ENCODE measurements at places on chromosomes 2 and 18.

GRCh38 chr2:11467129-11467649 is 1.2 kb upstream of the E2F6 start:
- no peaks in the 10 kb centered on the region for H3K27me3 ChIP-seq
- no peak for DNase-seq
- H3K36me3 ChIP-seq, result peaks cover 4% of the 10 kb centered on the region
- peaks cover 23% of the 10 kb centered on the region for H3K4me1 ChIP-seq

GRCh38 chr18:53551868-53552426 is 672.5 kb downstream of the MBD2 start:
- H3K27ac ChIP-seq, result no peak overlapping the region
- H3K4me3 ChIP-seq, result no peak overlapping the region
- no peaks in the 10 kb centered on the region for H3K4me1 ChIP-seq
- peak; percentile 54 for DNase-seq
- no peaks in the 10 kb centered on the region for H3K36me3 ChIP-seq

DNA sequence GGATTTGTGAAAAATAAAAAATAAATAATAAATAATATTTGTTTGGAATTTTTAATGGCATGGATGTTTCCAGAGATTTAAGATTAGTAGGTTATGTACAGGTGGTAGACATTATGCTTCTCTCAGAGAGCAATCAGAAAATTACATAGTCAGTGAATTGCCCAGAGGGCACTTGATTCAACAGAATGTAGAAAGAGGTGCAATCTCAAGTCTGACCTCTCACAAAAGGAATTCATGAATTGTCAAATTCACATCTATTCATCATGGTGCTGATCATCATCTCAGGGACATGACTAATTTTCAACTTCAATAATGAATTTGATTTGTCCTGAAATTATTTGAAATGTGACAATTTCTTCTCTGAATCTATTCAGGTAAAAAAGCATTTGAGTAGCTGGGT is 172.5 kb downstream of the PDE11A start:
- no peak overlapping the region for H3K27ac ChIP-seq
- no peaks in the 10 kb centered on the region for H3K27me3 ChIP-seq
- H3K36me3 ChIP-seq, result no peaks in the 10 kb centered on the region
- DNase-seq, result no peak
- no peak overlapping the region for H3K4me3 ChIP-seq
- no peaks in the 10 kb centered on the region for H3K4me1 ChIP-seq

- H3K27ac ChIP-seq, result no peak overlapping the region
- DNase-seq, result no peak
- H3K4me3 ChIP-seq, result no peak overlapping the region
These were observed 201.7 kb downstream of the TNS1 start for GRCh38 chr2:217801115-217801531.

DNA sequence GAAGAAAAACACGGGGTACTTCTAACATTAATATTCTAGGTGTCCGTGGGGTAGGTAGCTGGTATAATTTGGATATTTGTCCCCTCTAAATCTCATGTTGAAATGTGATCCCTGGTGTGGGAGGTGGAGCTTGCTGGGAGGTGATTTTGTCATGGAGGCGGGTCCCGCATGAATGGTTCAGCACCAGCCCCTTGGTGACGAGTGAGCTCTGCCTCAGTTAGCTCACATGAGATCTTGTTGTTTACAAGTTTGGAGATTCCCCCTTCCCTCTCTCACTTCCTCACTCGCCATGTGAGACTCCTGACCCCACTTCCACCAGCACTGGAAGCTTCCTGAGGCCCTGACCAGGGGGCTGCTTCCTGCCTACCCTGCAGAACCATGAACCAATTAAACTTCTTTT is 35.4 kb upstream of the DNER start:
- no peaks in the 10 kb centered on the region for H3K4me1 ChIP-seq
- H3K27ac ChIP-seq, result no peak overlapping the region
- H3K36me3 ChIP-seq, result no peaks in the 10 kb centered on the region
- no peak overlapping the region for H3K4me3 ChIP-seq
- no peaks in the 10 kb centered on the region for H3K27me3 ChIP-seq
- DNase-seq, result no peak

GRCh38 chr2:222451224-222451674 is 26.9 kb downstream of the SGPP2 start:
- DNase-seq, result no peak
- no peak overlapping the region for H3K4me3 ChIP-seq
- H3K36me3 ChIP-seq, result no peaks in the 10 kb centered on the region

GRCh38 chr2:33492399-33493134 is 16.1 kb downstream of the RASGRP3 start:
- no peaks in the 10 kb centered on the region for H3K4me1 ChIP-seq
- H3K36me3 ChIP-seq, result no peaks in the 10 kb centered on the region
- no peak overlapping the region for H3K4me3 ChIP-seq
- H3K27ac ChIP-seq, result no peak overlapping the region
- DNase-seq, result no peak
- H3K27me3 ChIP-seq, result no peaks in the 10 kb centered on the region

DNA sequence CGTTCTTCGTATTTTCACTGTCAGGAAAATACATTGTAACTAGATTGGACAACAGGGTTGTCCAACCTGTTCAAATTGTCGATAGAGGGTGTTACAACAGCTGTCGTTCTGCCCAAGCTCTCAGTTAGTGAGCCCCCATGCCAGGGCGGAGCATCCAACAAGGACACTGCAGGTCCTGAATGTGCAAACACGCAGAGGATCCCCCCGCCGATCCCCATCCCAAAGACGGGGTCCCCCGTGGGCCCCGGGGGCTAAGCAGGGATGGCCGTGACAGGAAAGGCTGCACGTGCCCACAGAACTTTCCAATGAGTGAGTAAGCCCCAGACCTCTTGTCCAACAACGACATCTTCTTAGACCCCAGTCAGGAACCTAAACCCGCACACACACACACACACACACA is 140.8 kb downstream of the PXDN start:
- no peaks in the 10 kb centered on the region for H3K27me3 ChIP-seq
- peaks cover 51% of the 10 kb centered on the region for H3K4me1 ChIP-seq
- no peak overlapping the region for H3K27ac ChIP-seq
- no peaks in the 10 kb centered on the region for H3K36me3 ChIP-seq
- H3K4me3 ChIP-seq, result no peak overlapping the region

DNA sequence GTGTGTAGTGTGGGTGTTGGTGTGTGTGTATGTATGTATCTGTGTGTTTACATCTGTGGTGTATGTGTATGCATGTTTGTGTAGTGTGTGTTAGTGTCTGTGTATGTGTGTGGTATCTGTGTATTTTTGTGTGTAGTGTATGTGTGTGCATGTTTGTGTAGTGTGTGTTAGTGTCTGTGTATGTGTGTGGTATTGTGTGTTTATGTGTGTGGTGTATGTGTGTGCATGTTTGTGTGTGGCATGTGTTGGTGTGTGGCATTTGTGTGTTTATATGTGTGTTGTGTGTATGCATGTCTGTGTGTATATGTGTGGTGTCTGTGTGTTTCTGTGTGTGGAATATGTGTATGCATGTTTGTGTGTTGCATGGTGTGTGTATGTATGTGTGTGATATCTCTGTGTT is 96.4 kb downstream of the CMPK2 start:
- no peaks in the 10 kb centered on the region for H3K36me3 ChIP-seq
- no peaks in the 10 kb centered on the region for H3K27me3 ChIP-seq
- no peak for DNase-seq
- no peak overlapping the region for H3K4me3 ChIP-seq
- no peak overlapping the region for H3K27ac ChIP-seq

DNA sequence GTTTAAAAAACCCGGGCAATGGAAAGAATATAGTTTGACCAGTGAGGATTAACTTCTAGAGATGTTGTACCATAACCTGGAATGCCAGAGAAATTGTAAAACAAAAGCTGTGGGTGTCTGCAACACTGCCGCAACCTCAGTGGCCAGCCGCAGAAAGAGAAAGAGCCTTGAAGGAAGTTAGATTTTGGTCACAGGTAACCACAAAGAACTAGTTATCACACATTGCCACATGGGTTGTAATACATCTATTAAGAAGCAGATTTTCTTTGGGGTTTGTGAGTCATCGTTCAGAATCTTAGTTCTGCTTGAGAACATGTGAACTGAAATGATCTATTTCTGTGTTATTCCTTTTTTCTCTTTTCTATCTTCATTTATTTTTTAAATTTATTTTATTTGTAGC is 222.9 kb upstream of the AGAP1 start:
- H3K4me1 ChIP-seq, result peaks cover 3% of the 10 kb centered on the region
- no peak for DNase-seq
- H3K4me3 ChIP-seq, result no peak overlapping the region
- H3K27me3 ChIP-seq, result no peaks in the 10 kb centered on the region
- no peaks in the 10 kb centered on the region for H3K36me3 ChIP-seq
- H3K27ac ChIP-seq, result no peak overlapping the region

GRCh38 chr18:7593218-7593819 is 26.2 kb downstream of the PTPRM start:
- no peak for DNase-seq
- peaks cover 4% of the 10 kb centered on the region for H3K4me1 ChIP-seq
- no peaks in the 10 kb centered on the region for H3K27me3 ChIP-seq
- H3K27ac ChIP-seq, result no peak overlapping the region
- no peaks in the 10 kb centered on the region for H3K36me3 ChIP-seq

GRCh38 chr2:47302308-47302707 is 100.6 kb upstream of the MSH2 start:
- H3K27ac ChIP-seq, result no peak overlapping the region
- DNase-seq, result no peak
- no peaks in the 10 kb centered on the region for H3K36me3 ChIP-seq
- H3K4me1 ChIP-seq, result peaks cover 6% of the 10 kb centered on the region
- H3K27me3 ChIP-seq, result no peaks in the 10 kb centered on the region

- H3K27me3 ChIP-seq, result no peaks in the 10 kb centered on the region
- no peak overlapping the region for H3K27ac ChIP-seq
- peaks cover 7% of the 10 kb centered on the region for H3K4me1 ChIP-seq
- no peak overlapping the region for H3K4me3 ChIP-seq
- no peaks in the 10 kb centered on the region for H3K36me3 ChIP-seq
- peak; percentile 22 for DNase-seq
These were observed 122.2 kb downstream of the RBMS1 start for GRCh38 chr2:160371251-160372009.

Data from spinal cord (tissue), 10 donors.